Right ventricle myocardium inferior (tissue), 1 donor: ENCODE measurements at places on chromosomes 4 and X.

DNA sequence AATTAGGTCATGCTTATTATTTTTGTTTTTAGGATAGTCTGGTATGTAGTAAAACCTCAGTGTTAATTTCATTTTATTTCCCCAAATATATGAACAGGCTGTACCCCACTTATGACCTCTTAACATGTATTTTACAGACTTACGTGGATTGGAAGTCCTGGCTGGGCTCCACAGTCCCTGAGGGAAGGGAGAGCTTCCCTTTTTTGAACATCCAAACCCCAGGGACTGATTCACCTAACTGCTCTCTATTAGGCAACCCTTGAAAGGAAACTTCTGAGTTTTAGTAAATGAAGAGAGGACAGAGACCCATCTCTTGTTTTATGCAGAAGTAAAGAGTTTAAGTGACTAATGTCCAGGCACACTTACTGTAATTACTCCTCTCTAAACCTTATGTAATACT lies 233.1 kb upstream of the SPRY1 start:
- DNase-seq = no peak

- no peak for DNase-seq
These were observed 72.2 kb upstream of the ALG13 start for GRCh38 chrX:111608724-111609123.

DNA sequence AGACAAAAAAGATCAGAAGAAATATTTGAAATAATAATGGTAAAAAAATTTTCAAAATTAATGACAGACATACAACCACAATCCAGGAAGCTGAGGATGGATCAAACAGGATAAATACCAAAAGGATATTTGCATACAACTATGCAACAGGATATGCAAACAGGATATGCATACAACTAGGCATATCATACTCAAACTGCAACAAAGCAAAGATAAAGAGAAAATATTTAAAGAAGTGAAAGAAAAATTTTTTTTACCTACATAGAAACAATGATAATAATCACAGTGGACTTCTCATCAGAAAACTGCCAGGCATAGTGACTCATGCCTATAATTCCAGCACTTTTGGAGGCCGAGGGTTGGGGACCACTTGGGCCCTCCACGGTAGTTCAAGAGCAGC lies 11.3 kb upstream of the DHX15 start:
- no peak for DNase-seq

DNA sequence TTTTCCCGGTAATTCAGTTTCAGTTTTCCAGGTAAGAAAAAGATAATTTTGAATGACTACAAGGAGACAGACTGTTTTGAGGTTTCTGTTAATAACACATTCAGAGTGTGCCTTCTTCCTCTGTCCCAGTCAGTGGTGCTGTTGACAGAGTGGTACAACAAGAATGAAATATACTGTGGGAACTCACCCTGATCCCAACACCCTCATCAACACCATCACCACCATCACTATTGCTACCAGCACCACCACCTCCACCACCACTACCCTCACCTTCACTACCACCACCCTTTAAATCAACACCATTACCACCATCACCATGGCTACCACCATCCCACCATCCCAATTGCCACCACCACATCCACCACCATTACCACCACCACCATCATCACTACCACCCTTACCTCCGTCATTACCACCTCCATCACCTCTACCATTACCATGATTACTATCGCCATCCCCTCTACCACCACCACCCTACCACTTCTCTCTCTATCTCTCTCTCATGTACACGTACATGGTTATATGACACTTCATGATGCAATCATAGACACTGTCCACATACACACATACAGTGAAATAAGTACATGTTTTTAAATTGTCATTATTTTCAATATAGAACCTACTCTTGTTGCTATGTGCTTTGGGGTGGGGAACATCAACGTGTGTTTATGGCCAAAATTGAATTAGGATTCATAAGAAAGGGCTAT lies 91.5 kb downstream of the MAMLD1 start:
- no peak for DNase-seq

- DNase-seq = no peak
These were observed 9.8 kb downstream of the TSPAN5 start for GRCh38 chr4:98648602-98649001.

- peak; percentile 47 for DNase-seq
These were observed 142.7 kb downstream of the DKK2 start for GRCh38 chr4:106893395-106893881.

- no peak for DNase-seq
These were observed 1533.5 kb upstream of the ADGRL3 start for GRCh38 chr4:59666645-59667044.

DNA sequence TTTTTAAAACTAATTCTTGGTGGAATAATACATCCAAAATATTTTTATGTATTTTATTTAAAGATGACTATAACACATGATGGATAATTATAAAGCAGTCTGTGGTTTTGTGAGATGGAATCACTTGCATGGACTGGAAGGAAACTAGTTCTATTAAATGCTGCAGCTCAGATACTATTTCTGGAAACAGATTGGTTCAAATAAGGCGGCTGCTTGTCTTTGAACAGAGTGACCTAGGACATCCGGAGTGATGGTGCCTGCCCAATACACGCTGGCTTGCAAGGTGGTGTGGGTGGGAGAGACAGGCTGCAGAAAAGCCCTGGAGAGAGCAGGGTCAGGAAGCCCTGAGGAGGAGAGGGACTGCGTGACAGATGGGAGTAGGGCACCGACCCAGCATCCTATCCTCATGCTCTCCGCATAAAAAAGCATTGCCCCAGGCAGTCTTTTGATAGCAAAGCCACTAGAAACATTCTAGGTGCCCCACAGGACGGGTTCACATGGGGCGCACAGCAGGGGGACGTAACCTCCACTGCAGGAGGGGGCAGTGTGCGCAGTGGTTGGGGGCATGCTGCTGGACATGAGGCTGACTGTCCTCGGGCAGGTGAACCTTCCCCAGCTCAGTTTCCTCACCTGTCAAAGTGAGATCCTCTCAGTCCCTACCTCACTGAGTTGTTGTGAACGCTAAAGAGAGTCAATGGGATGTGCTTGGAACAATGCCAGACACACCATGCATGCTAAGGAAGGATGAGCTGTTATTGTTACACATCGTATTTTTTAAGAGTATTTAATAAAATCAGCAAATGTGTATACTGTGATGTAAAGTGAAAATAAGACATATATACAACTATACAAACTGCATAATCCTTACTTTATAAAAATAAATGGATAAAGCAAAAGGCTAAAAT lies 71.3 kb downstream of the EVC2 start:
- DNase-seq = no peak

DNA sequence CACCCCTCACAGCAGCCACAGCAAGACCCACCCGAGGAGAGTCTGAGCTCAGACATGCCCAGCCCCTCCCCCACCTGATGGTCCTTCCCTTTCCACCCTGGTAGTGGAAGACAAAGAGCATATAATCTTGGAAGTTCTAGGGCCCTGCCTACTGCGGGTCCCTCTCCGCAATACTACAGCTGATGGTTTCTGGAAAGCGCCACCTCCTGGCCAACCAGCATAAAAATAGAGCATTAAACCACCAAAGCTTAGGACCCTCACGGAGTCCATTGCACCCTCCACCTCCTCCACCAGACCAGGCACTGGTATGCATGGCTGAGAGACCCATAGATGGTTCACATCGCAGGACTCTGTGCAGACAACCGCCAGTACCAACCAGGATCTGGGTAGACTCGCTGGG lies 78.2 kb downstream of the SH3BGRL start:
- no peak for DNase-seq

GRCh38 chr4:13355111-13355880 lies 128.8 kb downstream of the RAB28 start:
- no peak for DNase-seq

GRCh38 chrX:153744210-153745066 lies 19.6 kb upstream of the PLXNB3 start:
- DNase-seq = no peak

DNA sequence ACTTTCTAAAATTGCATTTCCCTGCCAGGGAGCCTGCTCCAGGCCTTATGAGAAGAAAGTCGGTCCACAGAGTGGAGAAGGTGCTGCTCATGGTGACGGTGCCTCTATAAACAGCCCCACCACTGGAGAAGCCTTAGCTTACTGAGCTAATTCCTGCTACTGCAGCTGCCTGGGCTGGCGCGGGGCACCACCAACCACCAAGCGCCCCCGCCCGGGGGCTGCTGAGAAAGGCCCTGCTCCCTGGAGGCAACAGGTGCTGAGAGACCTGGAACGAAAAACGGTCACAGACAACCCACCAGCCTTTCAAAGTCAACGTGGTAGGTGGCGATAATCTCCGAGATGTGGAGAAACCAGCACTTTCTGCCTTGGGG lies 2.9 kb downstream of the HCFC1 start:
- no peak for DNase-seq

GRCh38 chr4:4647041-4647440 lies 105.2 kb upstream of the STX18 start:
- no peak for DNase-seq

DNA sequence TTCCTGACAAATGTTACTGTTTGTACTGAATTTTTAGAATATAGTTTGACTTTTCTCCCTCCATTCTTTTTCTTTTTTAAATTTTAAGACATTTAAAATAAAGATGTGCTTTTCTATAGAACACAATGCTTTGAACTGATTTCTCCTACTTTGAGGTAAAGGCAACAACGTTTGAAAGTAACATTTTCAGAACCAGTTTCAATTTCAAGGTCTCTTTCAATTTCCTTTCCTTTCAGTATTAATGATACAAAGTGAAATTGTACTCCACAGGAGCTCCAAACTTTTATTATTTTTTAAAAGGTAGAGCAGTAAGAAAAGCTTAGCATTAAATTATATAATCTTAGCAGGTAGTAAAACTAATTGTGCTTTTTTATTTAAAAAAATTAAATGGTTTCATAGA lies 54.9 kb downstream of the NDST4 start:
- no peak for DNase-seq

DNA sequence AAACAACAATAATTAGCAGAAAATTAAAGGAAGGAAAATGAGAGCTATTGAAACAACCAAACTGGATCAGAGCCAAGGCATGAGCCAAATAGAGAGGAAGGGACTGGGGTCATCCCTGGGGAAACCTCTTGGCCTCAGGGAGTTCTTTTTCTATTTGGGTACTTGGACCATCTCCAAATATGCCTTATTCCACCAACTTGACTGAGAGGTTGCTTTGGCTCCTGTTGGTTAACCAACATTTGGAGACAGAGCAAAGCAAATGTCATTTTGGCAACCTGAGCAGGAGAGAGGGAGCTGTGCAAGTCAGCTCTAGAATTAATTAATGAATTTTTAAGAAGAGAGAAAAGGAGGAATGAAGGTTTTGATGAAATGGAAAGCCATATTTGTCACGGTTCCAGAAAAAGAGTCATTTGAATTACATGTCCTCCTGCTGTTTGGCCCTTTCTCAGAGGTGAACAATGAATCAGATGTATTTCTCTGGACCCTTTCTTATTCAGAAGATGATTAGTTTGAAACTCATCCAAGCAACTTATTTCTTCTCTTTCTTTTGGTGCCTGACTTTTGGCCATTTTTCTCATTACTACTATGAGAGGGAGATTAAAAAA lies 119.1 kb downstream of the CNKSR2 start:
- no peak for DNase-seq

DNA sequence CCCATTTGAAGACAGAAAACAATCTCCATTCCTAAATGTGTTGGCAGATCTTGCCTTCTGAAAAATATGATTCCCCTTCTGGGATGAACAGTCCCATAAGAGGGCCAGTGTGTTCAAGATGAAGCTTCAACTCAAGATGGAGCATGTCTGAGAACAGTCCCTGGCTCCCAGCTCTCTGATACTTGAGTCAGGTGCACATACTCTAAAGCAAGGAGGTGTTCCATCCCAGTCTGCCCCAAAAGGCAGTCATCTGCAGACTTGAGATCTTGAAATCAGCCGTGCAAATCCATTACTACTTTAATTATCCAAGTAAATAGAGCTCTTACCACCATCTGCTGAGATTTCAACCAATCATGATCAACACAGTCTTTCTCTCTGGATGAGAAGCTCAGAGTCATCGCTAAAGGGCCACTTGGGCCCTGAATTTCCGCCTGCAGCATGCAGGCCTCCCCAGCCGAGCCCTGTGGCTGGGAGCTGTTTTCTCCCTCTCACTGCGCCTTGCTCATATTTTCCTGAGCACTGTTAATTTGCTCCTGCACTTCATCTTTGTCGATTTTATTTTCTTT lies 22.2 kb downstream of the CCDC149 start:
- DNase-seq = no peak

GRCh38 chr4:1187182-1187581 lies 14.8 kb upstream of the SPON2 start:
- DNase-seq = peak; percentile 11

DNA sequence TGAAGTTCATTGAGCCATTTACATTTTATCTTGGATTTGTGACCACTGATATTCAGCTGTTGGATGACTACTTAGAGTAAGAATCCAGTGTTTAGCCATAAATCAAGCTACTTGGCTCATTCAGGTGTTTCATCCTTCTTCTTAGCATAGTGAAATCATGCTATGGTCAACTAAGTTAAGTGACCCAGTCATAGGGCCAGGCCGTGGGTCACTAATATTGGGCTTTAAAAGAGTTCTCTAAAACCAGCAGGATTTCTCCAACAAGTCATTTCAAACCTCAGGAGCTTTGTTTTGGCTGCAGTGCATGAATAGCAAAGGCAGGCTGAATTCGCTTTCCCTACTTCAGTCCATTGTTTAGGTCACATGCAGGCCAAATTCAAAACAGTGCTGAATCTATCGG lies 181.0 kb downstream of the MAML3 start:
- no peak for DNase-seq

DNA sequence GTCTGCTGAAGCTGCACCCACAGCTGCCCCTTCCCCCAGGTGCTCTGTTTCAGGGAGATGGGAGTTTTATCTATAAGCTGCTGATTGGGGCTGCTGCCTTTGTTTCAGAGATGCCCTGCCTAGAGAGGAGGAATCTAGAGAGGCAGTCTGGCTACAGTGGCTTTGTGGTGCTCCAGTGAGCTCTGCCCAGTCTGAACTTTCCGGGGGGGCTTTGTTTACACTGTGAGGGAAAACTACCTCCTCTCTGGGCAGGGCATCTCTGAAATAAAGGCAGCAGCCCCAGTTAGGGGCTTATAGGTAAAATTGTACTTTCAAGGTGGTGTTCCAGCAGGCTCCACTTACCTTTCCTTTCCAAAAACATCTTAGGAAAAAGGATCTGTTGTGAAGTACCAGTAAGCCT lies 242.2 kb downstream of the SPRY1 start:
- no peak for DNase-seq

DNA sequence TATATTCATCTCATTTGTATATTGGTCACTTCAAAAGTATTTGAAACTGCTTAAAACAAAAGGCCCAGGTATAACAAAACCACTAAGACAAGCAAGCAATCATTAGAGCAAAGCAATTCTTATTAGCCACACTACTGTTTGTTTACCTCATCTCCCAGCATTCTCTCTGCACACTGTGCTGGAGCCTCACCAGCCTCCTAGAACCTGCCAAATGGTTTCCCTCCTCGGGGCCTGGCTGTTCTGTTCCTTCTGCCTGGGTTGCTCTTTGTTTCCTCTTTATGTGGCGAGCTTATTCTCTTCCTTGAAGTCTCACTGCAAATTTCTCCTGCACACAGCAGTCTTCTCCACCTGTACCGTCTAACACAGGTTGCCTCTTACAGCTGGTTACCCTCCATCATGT lies 67.5 kb upstream of the MND1 start:
- no peak for DNase-seq

GRCh38 chr4:8185930-8186329 lies 13.2 kb upstream of the SH3TC1 start:
- DNase-seq = peak; percentile 48
